A673 (cell line): ENCODE measurements at places on chromosomes 16 and 17. TPM values are rescaled to one million over a fixed set of nuclear protein-coding genes. Genes with fewer than 3 reads are reported as not detected.

DNA sequence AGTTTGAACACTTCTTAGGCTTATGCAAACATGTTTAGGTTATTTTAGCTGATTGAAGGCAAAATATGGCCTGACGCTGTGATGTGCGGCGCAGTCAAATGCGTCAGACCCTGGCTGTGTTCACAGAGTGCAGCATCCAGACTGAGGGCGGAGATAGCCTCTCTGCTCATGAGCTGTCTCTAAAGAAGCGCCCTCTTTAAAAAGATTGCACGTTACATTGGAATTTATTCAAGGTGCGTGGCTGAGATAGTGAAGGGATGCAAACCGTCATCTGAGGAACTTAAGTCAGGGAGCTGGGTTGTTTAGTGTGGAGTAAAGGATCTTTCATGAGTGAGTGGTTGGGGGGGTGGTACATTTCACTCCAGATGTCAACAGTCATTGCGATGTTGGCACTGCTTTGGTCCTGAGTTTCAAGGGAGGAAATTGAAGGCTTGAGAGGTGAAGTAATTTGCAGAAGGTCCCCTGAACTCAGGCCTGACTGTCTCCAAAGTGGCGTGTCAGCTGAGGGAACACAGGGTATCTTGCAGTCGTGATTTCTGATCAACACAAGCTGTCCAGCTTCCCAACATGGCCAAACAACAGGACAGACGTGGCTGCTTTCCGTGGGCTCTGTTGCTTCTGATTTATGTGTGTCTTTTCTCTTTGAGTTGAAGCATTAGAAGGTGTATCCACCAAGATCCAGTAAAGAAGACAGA lies 33.4 kb downstream of the RPTOR start:
- H3K27ac ChIP-seq = no peak overlapping the region
- no peaks in the 10 kb centered on the region for H3K4me1 ChIP-seq
- H3K4me3 ChIP-seq = no peak overlapping the region
- no peaks in the 10 kb centered on the region for H3K36me3 ChIP-seq

DNA sequence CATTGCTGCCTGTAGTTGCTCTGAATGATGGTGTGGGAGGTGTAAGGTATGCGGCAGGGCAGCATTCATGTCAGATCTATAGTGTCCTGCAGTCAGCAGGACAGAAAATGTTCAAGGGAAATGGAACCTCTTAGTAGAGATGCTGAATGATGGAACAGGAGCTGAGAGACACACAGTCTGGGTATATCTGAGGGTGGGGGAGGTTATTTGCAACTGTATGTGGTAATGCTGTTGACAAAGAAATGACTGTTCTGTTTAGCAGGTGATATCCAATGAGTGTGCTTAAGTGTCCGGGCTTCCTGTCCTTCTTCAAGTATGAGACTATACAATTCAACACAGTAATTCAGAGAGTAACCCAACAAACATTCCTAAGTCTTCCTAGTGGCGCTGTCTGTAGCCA lies 46.6 kb downstream of the STH start:
- no peaks in the 10 kb centered on the region for H3K4me1 ChIP-seq
- H3K27ac ChIP-seq = no peak overlapping the region
- H3K36me3 ChIP-seq = peaks cover 16% of the 10 kb centered on the region

GRCh38 chr16:52568983-52569690 lies 22.2 kb upstream of the TOX3 start:
- no peak for DNase-seq
- H3K4me1 ChIP-seq = no peaks in the 10 kb centered on the region
- no peaks in the 10 kb centered on the region for H3K27me3 ChIP-seq
- no peaks in the 10 kb centered on the region for H3K36me3 ChIP-seq

- no peak overlapping the region for H3K27ac ChIP-seq
- H3K36me3 ChIP-seq = no peaks in the 10 kb centered on the region
- peaks cover 28% of the 10 kb centered on the region for H3K27me3 ChIP-seq
- no peak for DNase-seq
These were observed 1.4 kb upstream of the WNT3 start for GRCh38 chr17:46819906-46820351.

- peaks cover 66% of the 10 kb centered on the region for H3K36me3 ChIP-seq
- H3K27ac ChIP-seq = no peak overlapping the region
- no peak for DNase-seq
- peaks cover 8% of the 10 kb centered on the region for H3K4me1 ChIP-seq
These were observed 5.9 kb downstream of the DYNLL2 start for GRCh38 chr17:58089111-58089510.

GRCh38 chr16:64406770-64407181 lies 715.1 kb downstream of the CDH11 start:
- H3K36me3 ChIP-seq = no peaks in the 10 kb centered on the region
- peaks cover 4% of the 10 kb centered on the region for H3K4me1 ChIP-seq
- no peaks in the 10 kb centered on the region for H3K27me3 ChIP-seq
- no peak overlapping the region for H3K4me3 ChIP-seq
- DNase-seq = peak; percentile 35

DNA sequence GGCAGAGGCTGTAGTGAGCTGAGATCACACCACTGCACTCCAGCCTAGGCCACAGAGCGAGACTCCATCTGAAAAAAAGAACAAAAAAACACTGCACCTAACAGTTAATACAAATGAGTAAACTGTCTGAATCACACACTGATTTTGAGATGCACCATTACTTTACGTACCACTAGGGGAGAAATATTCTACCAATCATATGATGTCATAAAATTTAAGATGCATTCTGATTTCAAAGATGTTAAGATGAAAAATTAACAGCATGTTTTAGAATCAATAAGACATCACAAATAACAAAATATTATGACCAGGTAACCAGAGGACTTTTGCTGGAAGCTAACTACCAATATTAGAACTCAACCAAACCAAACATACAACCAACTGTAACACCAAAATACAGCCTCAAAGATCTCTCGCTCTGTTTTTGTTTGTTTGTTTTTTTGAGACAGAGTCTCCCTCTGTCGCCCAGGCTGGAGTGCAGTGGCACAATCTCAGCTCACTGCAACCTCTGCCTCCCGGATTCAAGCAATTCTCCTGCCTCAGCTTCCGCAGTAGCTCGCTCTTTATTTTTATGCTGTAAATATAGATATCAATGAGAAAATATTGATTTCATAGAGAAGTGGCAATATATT lies 31.6 kb downstream of the GLG1 start:
- no peaks in the 10 kb centered on the region for H3K36me3 ChIP-seq
- H3K4me3 ChIP-seq = no peak overlapping the region
- DNase-seq = no peak
- H3K27me3 ChIP-seq = no peaks in the 10 kb centered on the region
- peak overlapping the region; percentile 53 for H3K27ac ChIP-seq

- no peak overlapping the region for H3K27ac ChIP-seq
- H3K4me1 ChIP-seq = peaks cover 12% of the 10 kb centered on the region
- no peaks in the 10 kb centered on the region for H3K27me3 ChIP-seq
- no peak for DNase-seq
- no peaks in the 10 kb centered on the region for H3K36me3 ChIP-seq
These were observed 45.6 kb downstream of the SMPD3 start for GRCh38 chr16:68402748-68403040.

DNA sequence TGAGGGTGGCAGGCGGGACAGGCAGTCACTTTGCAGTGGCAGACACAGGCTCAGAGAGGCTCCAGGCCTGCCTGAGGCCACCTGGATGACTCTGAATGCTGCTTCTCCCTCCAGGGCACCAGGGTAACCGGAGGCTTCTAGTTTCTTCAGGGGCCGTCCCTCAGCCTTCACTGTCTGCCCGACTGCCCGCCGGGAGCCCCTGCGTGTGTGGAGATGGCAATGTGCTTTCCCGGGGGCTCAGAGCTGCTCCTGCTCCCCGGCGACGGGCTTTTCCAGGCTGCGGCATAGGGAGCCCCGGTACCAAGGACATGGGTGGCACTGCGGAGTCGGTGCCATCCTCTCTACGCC lies 51.5 kb downstream of the CBFA2T3 start:
- peak overlapping the region; percentile 52 for H3K27ac ChIP-seq
- no peak overlapping the region for H3K4me3 ChIP-seq
- H3K36me3 ChIP-seq = no peaks in the 10 kb centered on the region
- DNase-seq = no peak
- no peaks in the 10 kb centered on the region for H3K27me3 ChIP-seq

GRCh38 chr17:39462631-39463375 lies 1.5 kb downstream of the CDK12 start:
- no peaks in the 10 kb centered on the region for H3K36me3 ChIP-seq
- H3K4me1 ChIP-seq = no peaks in the 10 kb centered on the region
- no peak overlapping the region for H3K27ac ChIP-seq
- peak overlapping the region; percentile 75 for H3K4me3 ChIP-seq

DNA sequence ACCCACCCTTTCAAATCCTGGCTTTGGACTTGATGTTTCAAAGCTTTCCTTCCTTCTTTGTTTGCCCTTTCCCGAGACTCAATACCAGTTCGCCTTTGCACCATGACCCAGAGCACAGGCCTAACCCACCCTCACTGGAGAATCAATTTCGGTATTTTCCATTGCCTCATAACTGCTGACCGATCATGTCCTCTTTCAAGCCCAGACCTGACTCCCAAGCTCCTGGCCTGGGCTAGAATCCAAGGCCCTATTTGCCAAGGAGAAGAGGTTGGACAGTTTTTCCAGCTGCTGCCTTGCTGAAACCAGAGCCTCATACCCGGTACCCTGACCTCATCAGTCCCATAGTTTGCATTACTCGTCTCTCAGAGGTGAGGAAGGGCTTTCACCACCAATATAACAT lies 35.3 kb upstream of the HELZ start:
- H3K4me3 ChIP-seq = no peak overlapping the region
- H3K4me1 ChIP-seq = no peaks in the 10 kb centered on the region
- H3K27ac ChIP-seq = no peak overlapping the region
- no peaks in the 10 kb centered on the region for H3K27me3 ChIP-seq
- no peak for DNase-seq

DNA sequence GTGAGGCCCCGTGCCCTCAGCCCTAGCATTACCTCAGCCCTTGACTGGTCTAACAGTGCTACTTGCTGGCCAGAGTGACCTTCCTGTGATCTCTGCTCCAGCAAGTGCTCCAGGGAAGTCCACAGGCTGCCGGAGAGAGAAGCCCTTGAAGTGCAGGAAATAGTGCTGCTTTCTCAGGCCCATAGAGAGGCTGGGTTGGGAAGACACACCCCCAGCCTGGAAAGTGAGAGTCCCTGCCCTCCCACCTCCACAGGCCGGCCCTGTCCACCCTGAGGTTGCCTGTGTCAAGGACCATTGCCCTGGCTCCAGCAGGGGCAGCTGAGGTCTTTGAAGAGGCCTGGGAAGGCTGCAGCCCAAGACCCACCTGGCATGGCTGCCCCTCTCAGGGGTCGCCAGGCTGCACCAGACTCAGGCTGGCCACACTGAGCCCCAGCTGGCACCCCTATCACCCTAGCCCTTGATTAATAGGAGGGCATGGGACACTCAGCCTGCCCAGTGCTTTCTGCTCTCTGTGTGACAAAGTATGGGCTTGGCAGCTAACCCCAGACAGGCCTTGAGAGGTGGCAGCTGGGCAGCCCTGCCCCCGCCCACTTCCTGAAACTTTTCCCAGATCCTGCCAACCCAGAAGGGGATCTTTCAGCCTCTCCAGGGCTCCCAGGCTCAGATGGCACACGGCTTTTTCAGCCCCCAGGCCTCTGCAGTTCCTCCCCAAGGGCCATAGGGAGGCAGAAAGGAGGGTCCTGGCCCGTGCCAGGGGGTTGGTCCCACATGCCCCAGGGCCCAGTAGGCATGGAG lies 21.7 kb downstream of the ATP6V0D1 start:
- no peaks in the 10 kb centered on the region for H3K27me3 ChIP-seq
- no peaks in the 10 kb centered on the region for H3K36me3 ChIP-seq
- no peak overlapping the region for H3K4me3 ChIP-seq
- H3K4me1 ChIP-seq = peaks cover 4% of the 10 kb centered on the region
- no peak for DNase-seq
- H3K27ac ChIP-seq = peak overlapping the region; percentile 40

DNA sequence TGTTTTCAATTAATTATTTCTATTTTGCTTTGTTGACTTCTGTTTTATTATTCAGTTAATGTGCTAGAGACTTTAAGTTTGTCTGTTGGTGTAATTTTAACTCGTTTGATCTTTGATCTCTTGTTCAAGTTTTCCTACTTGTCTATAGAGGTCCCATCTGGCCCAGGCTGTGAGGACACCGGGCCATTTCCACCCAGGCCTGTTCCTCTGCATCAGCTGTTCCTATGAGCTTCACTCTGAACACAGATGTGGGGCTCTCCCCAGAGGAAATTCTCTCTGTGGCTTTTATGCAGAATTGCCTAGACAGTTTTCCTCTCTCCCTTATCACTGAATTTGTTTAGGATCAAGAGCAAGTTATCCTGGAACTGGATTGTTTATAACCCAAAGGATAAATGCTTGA lies 44.7 kb downstream of the MYO18A start:
- no peaks in the 10 kb centered on the region for H3K36me3 ChIP-seq
- H3K27me3 ChIP-seq = no peaks in the 10 kb centered on the region
- DNase-seq = no peak
- H3K4me1 ChIP-seq = peaks cover 10% of the 10 kb centered on the region
- H3K4me3 ChIP-seq = no peak overlapping the region

GRCh38 chr17:65430209-65430833 lies 131.1 kb downstream of the AXIN2 start:
- no peaks in the 10 kb centered on the region for H3K4me1 ChIP-seq
- H3K36me3 ChIP-seq = no peaks in the 10 kb centered on the region
- no peak overlapping the region for H3K27ac ChIP-seq
- no peak overlapping the region for H3K4me3 ChIP-seq
- DNase-seq = no peak

DNA sequence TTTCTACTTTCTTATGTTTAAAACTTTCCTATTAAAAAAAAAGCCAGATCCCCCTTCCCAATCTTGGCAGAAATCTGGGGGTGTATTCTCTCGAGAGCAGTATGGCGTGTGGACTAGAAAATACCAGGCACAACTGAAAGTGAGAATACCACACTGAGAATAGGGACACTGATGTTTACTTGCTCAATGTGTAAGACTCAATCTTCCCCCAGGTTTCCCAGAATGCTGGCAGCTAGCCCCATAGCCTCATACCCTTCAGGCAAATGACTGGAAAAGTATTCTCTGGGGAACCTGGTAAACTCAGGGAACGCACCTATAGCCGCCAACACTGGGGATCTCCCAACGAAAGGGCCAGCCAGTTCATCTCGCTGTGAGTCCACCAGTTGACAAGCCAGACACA lies 15.3 kb downstream of the ZZEF1 start:
- DNase-seq = no peak
- H3K36me3 ChIP-seq = peaks cover 6% of the 10 kb centered on the region
- H3K27ac ChIP-seq = no peak overlapping the region
- no peaks in the 10 kb centered on the region for H3K4me1 ChIP-seq
- H3K27me3 ChIP-seq = no peaks in the 10 kb centered on the region

GRCh38 chr16:65672960-65673359 lies 551.1 kb upstream of the CDH11 start:
- DNase-seq = peak; percentile 81
- no peaks in the 10 kb centered on the region for H3K36me3 ChIP-seq
- H3K27me3 ChIP-seq = no peaks in the 10 kb centered on the region
- H3K4me1 ChIP-seq = no peaks in the 10 kb centered on the region
- H3K27ac ChIP-seq = no peak overlapping the region

GRCh38 chr16:50578137-50578536 lies 29.9 kb downstream of the NKD1 start:
- no peak overlapping the region for H3K4me3 ChIP-seq
- H3K4me1 ChIP-seq = no peaks in the 10 kb centered on the region
- no peak overlapping the region for H3K27ac ChIP-seq
- H3K27me3 ChIP-seq = no peaks in the 10 kb centered on the region
- no peaks in the 10 kb centered on the region for H3K36me3 ChIP-seq

GRCh38 chr17:21061971-21062526 lies 19.2 kb upstream of the USP22 start:
- no peaks in the 10 kb centered on the region for H3K27me3 ChIP-seq
- H3K4me1 ChIP-seq = no peaks in the 10 kb centered on the region
- H3K36me3 ChIP-seq = no peaks in the 10 kb centered on the region
- no peak for DNase-seq
- H3K27ac ChIP-seq = no peak overlapping the region
- no peak overlapping the region for H3K4me3 ChIP-seq

Gene SPSB3
- 15.0 and 20.8 TPM in 2 replicates for total RNA-seq

Gene PLEKHM1
- 11.9 and 13.0 TPM in 2 replicates for total RNA-seq

Gene DYNLRB2
- not detected in 2 replicates for total RNA-seq

Gene NACA2
- total RNA-seq = 0.42 TPM in 1 of 2 replicates, not detected in the other

Gene SKA2
- total RNA-seq = 127 and 158 TPM in 2 replicates

Gene KRT27
- not detected in 2 replicates for total RNA-seq

Gene CYB5B
- total RNA-seq = 223 and 242 TPM in 2 replicates

Gene AXIN2
- 10.7 and 15.2 TPM in 2 replicates for total RNA-seq
